Mesothelial cell of epicardium (in vitro differentiated cells): ENCODE measurements at places on chromosomes 12 and 14. TPM values are rescaled to one million over a fixed set of nuclear protein-coding genes. Genes with fewer than 3 reads are reported as not detected.
A peak's percentile ranks its signal among the peaks of the same experiment; 100 is the strongest.

GRCh38 chr14:86050072-86050683 lies 520.2 kb downstream of the FLRT2 start:
- H3K4me3 ChIP-seq, result no peak overlapping the region
- H3K27me3 ChIP-seq, result no peaks in the 10 kb centered on the region
- peaks cover 7% of the 10 kb centered on the region for H3K4me1 ChIP-seq
- DNase-seq, result no peak
- H3K27ac ChIP-seq, result no peak overlapping the region
- peaks cover 3% of the 10 kb centered on the region for H3K36me3 ChIP-seq

GRCh38 chr12:120639771-120640721 lies at the start of gene CABP1:
Gene CABP1 (plus strand): TSS chr12:120640626. CDS start chr12:120640686, 60 bp downstream.
- H3K27ac ChIP-seq, result no peak within 1 kb of the TSS
- H3K36me3 ChIP-seq, result no peaks in the 10 kb centered on the region
- peak within 1 kb of the TSS; percentile 64 for H3K4me3 ChIP-seq

GRCh38 chr14:51482102-51482501 lies 169.6 kb upstream of the FRMD6 start:
- DNase-seq, result no peak
- no peaks in the 10 kb centered on the region for H3K27me3 ChIP-seq
- no peak overlapping the region for H3K4me3 ChIP-seq
- H3K36me3 ChIP-seq, result no peaks in the 10 kb centered on the region
- H3K27ac ChIP-seq, result no peak overlapping the region
- H3K4me1 ChIP-seq, result peaks cover 2% of the 10 kb centered on the region

- H3K27ac ChIP-seq, result no peak overlapping the region
- H3K36me3 ChIP-seq, result peaks cover 8% of the 10 kb centered on the region
- H3K4me1 ChIP-seq, result peaks cover 36% of the 10 kb centered on the region
- no peak for DNase-seq
- H3K4me3 ChIP-seq, result no peak overlapping the region
- no peaks in the 10 kb centered on the region for H3K27me3 ChIP-seq
These were observed 1.3 kb downstream of the A2ML1 start for GRCh38 chr12:8823565-8824300.

DNA sequence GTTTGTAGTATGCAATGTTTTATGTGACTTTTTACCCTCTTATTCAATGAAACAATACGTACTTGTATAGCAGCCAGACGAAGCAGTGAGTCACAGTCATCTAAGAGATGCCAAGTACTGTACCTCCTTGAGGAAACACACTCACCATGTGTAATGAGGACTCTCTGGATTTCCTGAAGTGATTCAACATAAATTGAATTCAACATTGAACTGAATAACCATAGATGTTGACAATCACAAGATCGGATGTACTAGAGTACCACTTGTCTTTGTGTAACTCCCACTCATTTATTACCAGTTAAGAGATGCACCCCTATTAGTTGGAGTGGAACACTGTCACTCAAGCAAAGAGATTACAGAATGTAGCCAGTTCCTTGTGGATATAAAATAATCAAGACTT lies 175.2 kb upstream of the HMGA2 start:
- H3K36me3 ChIP-seq, result no peaks in the 10 kb centered on the region
- no peak overlapping the region for H3K4me3 ChIP-seq
- no peak overlapping the region for H3K27ac ChIP-seq
- H3K27me3 ChIP-seq, result no peaks in the 10 kb centered on the region
- DNase-seq, result no peak

- DNase-seq, result no peak
- peaks cover 16% of the 10 kb centered on the region for H3K4me1 ChIP-seq
- peaks cover 7% of the 10 kb centered on the region for H3K36me3 ChIP-seq
- no peak overlapping the region for H3K4me3 ChIP-seq
These were observed 15.2 kb upstream of the PEBP1 start for GRCh38 chr12:118120579-118121363.

GRCh38 chr14:20799892-20800544 lies 2.6 kb downstream of the RNASE1 start:
- H3K27me3 ChIP-seq, result no peaks in the 10 kb centered on the region
- peak overlapping the region; percentile 95 for H3K27ac ChIP-seq
- no peak for DNase-seq
- peaks cover 50% of the 10 kb centered on the region for H3K4me1 ChIP-seq
- H3K4me3 ChIP-seq, result peak overlapping the region; percentile 49

GRCh38 chr14:52086711-52087110 lies 17.9 kb upstream of the NID2 start:
- no peak for DNase-seq
- no peaks in the 10 kb centered on the region for H3K36me3 ChIP-seq
- H3K4me3 ChIP-seq, result no peak overlapping the region
- peaks cover under 1% of the 10 kb centered on the region for H3K27me3 ChIP-seq
- H3K4me1 ChIP-seq, result no peaks in the 10 kb centered on the region
- peak overlapping the region; percentile 48 for H3K27ac ChIP-seq

DNA sequence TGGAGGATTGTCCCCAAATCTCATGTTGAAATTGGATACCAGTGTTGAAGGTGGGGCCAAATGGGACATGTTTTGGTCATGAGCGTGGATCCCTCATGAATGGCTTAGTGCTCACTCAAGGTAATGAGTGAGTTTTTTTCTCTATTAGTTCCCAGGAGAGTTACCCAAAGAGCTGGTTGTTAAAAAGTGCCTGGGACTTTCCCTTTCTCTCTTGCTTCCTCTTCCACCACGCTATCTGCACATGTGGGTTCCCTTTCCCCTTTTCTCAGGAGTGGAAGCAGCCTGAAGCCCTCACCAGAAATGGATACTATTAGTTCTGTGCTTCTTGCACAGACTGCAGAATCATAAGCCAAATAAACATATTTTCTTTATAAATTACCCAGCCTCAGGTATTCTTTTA lies 465.4 kb downstream of the FSCB start:
- H3K27ac ChIP-seq, result no peak overlapping the region
- DNase-seq, result no peak
- H3K4me1 ChIP-seq, result peaks cover 2% of the 10 kb centered on the region
- H3K27me3 ChIP-seq, result no peaks in the 10 kb centered on the region

GRCh38 chr14:100750762-100751699 lies 24.3 kb downstream of the DLK1 start:
- H3K4me1 ChIP-seq, result no peaks in the 10 kb centered on the region
- H3K36me3 ChIP-seq, result no peaks in the 10 kb centered on the region
- H3K27me3 ChIP-seq, result no peaks in the 10 kb centered on the region
- no peak for DNase-seq
- no peak overlapping the region for H3K27ac ChIP-seq

DNA sequence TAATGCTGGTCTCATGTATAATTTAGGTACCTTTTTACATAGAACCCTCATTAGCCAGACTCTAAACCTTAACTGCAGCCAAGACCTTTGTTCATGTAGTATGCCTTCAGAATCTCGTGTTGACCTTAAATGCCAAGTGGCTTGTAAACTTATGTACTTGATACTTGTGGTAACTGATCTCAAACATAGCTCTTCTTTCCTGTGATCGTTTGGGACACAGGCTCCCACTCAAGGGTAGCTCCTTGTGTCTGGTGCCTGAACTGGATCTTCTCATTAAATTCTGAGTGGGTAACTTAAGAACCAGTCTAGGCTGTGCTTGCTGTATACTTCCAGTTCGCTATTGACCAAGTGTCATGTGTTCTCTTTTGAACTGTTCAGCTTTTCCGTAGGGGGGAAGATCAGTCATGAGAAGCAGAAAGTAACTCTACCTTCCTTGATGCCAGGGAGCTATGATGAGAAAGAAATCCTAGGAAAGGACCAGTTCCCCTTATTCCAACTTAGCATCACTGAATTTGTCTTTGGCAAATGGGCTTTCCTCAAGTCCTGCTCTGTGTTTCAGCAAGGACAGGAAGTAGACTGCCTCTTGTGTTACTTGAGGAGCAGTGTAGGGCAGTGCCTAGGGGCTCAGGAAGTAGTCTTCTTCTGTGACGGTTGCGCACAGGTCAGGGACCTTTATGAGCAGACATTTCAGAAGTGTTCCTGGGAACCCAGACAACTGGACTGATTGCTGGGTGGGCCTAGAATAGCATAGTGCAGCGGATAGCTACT lies 2.5 kb downstream of the LGALS3 start:
- H3K36me3 ChIP-seq, result no peaks in the 10 kb centered on the region
- no peak overlapping the region for H3K4me3 ChIP-seq
- H3K27ac ChIP-seq, result no peak overlapping the region
- DNase-seq, result no peak
- peaks cover 12% of the 10 kb centered on the region for H3K4me1 ChIP-seq
- peaks cover 29% of the 10 kb centered on the region for H3K27me3 ChIP-seq

DNA sequence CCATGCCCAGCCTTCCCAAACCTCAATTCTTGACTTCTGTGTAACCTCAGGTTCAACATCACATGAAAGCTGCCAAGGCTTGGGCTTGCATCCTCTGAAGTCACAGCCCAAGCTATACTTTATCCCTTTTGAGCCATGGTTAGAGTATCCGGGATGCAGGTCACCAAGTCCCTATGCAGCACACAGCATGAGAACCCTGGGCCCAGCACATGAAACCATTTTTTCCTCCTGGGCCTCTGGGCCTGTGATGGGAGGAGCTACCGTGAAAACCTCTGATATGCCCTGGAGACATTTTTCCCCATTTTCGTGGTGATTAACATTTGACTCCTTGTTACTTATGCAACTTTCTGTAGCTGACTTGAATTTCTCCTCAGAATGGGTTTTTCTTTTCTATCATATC lies 25.8 kb upstream of the DIO2 start:
- no peaks in the 10 kb centered on the region for H3K4me1 ChIP-seq
- H3K27me3 ChIP-seq, result no peaks in the 10 kb centered on the region
- H3K27ac ChIP-seq, result no peak overlapping the region
- no peak for DNase-seq
- H3K4me3 ChIP-seq, result no peak overlapping the region

GRCh38 chr12:122123761-122124145 lies 45.2 kb downstream of the MLXIP start:
- peaks cover 2% of the 10 kb centered on the region for H3K4me1 ChIP-seq
- H3K27ac ChIP-seq, result peak overlapping the region; percentile 21
- H3K36me3 ChIP-seq, result peaks cover 5% of the 10 kb centered on the region
- no peaks in the 10 kb centered on the region for H3K27me3 ChIP-seq
- no peak for DNase-seq

DNA sequence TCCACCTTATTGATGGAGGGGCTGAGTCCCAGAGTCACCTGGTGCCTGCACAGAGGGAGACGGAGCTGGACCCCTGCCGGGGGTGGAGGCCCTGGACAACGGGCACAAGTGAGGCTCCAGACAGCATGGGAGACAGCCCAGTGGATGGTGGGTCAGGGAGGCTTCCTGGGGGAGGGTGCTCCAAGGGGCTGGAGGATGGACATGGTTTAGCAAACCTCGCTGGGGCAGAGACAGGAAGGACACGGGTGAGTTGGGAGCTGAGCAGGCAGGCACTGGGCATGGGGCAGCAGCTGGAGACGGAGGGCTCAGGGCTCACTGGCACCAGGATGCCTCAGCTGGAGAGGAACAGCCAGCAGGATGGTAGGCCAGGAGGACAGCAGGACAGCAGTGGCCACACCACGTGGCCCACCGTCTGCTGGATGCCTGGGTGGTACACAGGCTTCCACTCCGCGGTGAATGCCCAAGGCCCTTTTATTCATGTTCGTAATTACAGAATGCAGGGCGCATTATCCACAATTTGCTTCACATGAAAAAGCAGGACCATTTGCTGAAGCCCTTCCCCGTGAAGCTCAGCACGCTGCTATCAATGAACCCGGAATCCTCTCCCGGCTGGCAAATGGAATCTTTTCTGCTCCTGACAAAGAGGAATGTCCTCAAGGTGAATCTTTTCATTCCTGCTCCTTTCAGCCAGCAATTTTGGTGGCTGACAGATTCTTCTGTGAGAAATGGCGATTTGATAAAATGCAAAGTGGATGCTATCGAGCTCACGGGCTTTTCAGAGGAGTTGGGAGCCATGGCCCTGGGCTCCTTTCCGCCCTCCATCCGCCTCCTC lies 138.1 kb upstream of the C14orf180 start:
- H3K27ac ChIP-seq, result no peak overlapping the region
- H3K36me3 ChIP-seq, result no peaks in the 10 kb centered on the region
- peaks cover 30% of the 10 kb centered on the region for H3K27me3 ChIP-seq
- peaks cover 14% of the 10 kb centered on the region for H3K4me1 ChIP-seq
- no peak for DNase-seq

- H3K27me3 ChIP-seq, result no peaks in the 10 kb centered on the region
- peak overlapping the region; percentile 0 for H3K4me3 ChIP-seq
- H3K27ac ChIP-seq, result peak overlapping the region; percentile 90
These were observed 20.6 kb upstream of the PYGL start for GRCh38 chr14:50964683-50965390.

GRCh38 chr14:96267916-96268315 lies 11.9 kb downstream of the BDKRB1 start:
- DNase-seq, result no peak
- peak overlapping the region; percentile 98 for H3K27ac ChIP-seq
- H3K4me3 ChIP-seq, result no peak overlapping the region
- peaks cover 18% of the 10 kb centered on the region for H3K36me3 ChIP-seq

Gene SYNDIG1L
- 0.38 to 0.58 TPM (median 0.38 TPM) in 3 replicates for total RNA-seq

Gene HEATR5A
- total RNA-seq, result 21.5 to 24.4 TPM (median 22.2 TPM) in 3 replicates
